ENCODE measurements at places on chromosomes 2 and 18.
A peak's percentile ranks its signal among the peaks of the same experiment; 100 is the strongest.

DNA sequence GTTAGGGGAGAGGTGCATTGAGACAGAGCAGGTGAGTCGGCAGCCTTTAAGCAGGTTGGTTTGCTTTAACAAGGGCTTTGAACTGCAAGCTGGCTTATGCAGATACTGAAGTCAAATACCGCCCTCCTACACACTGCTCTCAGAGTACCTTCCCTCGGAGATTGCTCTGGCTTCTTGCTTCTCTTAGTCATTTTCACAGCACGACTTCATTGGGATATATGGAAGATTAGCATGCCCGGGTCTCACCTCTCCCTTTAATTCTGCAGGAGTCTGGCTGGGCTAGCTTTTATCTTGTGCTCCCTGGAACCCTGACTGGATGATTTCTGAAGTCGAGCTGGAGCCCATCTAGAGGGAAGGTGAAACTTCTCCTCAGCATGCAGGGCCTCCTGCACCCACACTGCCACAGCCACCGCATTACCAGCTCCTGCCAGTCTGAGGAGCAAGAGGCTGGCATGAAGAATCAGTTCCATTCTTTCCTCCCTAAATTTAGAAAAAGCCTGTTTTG lies 395.5 kb upstream of the HNRNPA3 start:
- no peak for DNase-seq

DNA sequence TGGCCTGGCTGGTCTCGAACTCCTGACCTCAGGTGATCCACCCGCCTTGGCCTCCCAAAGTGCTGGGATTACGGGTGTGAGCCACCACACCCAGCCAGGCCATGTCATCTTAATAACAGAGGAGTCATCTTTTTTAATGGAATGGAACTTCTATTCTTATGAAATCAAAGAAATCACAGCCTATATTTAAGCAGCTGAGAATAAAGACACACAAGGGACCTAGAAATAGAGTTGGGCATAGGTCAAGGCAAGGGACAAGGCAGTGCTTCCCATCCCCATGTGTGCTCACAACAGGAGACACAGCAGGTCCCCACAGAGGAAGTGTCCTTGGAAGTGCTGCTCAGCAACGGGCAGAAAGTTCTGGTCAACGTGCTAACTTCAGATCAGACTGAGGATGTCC lies 3.2 kb downstream of the SNX17 start:
- DNase-seq, result no peak

- no peak for DNase-seq
Measured at GRCh38 chr2:197001921-197002320, 75.4 kb upstream of the PGAP1 start.

DNA sequence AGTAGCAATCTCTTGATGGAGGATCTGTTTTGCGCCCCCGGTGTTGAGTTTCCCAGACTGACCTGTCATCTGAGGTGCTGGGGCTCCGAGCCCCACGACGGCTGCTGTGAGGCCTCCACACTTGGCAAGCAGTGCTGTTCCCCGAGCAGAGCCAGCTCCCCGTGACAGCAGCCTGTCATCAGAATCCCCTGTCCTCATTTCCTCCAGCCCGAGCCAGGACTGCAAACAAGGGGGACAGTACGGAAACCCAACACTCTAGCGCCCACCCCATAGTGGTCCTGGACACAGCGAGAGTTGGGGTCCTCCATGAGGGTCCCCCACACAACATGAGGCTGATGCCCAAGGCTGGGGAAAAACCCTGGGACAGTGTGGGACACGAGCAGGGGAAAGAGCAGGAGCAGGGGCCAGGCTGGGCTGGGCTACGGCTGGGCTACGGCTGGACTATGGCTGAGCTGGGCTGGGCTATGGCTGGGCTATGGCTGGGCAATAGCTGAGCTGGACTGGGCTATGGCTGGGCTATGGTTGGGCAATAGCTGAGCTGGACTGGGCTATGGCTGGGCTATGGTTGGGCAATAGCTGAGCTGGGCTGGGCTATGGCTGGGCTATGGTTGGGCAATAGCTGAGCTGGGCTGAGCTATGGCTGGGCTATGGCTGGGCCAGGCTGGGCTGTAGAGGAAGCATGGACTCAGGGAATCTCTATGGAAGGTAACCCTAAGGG lies 1.5 kb upstream of the KLHL30 start:
- peak; percentile 79 for DNase-seq

DNA sequence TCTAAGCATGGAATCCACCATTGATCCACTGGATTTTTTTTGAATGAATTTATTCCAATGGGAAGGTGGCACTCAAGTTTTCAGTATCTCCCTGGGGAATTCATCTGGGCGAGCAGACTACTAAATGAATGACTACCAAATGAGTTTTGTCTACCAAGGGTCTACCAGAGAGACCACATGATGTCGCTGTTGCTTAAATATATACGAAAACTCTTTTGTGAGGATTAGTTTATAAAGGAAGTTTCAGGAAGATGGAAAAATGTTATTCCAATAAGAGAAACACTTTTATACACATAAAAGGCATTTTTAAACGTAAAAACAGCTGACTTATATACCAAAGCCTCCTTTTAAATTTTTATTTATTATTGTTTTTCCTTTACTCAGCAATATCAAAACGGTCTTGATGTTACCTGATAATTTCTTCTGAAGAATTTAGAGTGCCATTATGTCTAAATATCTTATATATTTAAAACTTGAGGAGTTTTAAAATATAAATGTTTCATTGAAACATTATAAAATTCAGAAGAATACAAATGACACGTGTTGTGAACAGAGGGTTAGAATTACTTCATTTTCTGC lies 139.7 kb downstream of the HRH4 start:
- peak; percentile 71 for DNase-seq

DNA sequence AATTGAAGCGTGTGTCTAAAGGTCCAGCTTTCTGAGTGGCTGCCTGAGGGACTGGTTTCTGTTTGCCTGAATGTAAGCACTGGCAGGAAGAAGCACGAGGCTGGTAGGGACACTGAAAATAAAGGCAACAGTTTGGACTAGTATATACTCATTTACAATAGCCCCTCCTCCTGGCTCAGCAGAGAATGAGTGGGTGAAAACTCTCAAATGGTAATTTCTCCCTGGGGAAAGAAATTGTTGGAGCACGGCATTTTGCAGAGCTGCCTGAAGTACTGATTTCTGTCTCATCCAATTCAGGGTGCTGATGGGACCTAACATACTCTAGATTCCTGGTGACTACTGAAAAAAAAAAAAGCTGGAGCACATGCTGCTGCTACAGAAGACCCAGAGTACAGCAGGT lies 17.3 kb upstream of the SPP2 start:
- peak; percentile 54 for DNase-seq

- no peak for DNase-seq
Measured at GRCh38 chr18:24831871-24832665, 371.6 kb downstream of the HRH4 start.

DNA sequence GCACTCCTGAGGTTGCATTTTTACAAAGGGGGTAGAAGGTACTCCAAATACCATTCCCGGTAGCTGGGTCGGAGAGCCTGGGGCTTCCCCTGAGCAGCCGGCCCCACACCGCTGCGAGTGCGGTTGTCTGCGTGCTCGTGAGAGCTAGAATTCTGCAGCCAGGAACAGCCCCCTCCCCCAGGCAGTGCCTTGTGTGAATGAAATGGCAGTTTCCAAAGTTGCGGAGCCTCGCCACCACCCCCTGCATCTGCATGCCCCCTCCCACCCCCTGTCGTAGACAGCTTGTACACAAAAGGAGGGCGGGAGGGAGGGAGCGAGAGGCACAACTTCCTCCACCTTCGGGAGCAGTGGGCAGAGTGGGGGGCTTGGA lies 1.1 kb downstream of the MYCN start:
- no peak for DNase-seq

- no peak for DNase-seq
Measured at GRCh38 chr2:126933711-126934091, 35.0 kb downstream of the TEX51 start.

DNA sequence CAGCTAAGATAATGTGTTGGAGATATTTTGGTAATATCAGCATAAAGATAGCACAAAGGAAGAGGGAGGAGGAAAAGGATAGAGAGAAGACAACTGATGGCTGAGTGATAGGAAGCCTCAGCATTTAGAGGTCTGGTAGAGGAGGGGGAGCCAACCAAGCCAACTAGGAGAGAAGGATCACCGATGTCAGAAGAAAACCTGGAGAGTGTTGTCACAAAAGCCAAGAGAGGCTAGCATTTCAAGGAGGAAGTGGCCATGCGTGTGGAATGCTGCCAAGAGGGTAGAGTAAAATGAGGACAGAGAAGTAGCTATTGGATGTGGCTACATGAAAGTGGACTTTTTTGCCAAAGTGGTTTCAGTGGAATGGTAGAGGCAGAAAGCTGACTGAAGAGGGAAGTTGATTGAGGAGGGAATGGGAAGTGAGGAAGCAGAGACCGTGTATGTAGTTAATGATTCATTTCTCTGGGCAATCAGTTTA lies 34.3 kb downstream of the LCLAT1 start:
- DNase-seq, result no peak

- DNase-seq, result no peak
Measured at GRCh38 chr18:43077510-43078308, 37.8 kb downstream of the RIT2 start.

DNA sequence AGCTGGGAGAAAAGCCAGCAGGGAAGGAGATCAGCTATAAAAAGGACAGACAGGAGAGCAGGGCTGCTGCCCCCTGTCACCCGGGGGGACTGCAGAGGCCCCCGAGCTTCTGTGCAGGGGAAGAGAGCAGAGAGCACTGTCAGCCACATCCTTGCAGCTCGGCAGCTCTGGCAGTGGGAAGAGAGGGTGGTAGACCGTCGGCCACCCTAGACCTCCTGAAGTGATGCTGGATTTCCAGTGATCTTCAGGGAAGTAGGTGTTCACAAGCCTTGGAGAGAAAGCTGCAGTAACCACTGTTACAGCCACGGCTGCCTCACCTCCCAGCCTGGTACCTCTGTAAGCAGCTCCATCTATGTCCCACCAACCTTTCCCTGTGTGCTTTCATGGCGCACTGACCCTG lies 134.9 kb downstream of the TFCP2L1 start:
- DNase-seq, result no peak

GRCh38 chr18:332721-333510 lies 65.1 kb upstream of the THOC1 start:
- no peak for DNase-seq

DNA sequence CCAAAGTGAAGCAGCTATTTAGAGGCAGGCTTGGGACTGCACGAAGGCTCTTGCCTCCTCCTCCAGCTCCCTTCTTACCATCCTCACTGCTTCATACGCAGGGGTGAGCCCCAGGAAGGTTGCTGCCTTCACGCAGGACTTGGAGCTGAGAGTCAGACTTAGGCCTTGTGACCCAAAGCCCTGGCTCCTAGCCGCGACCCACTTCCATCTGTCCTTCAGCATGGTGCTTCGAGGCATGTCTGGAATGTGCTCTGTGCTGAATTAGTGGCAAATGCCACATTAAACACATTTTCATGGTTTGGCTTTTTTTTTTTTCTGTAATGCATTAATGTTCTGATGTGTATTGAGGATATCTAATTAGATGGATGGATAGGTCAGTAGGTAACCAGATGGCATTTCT lies 37.5 kb downstream of the ITGB1BP1 start:
- no peak for DNase-seq

- no peak for DNase-seq
Measured at GRCh38 chr2:195500879-195501278, 156.1 kb upstream of the SLC39A10 start.

- peak; percentile 25 for DNase-seq
Measured at GRCh38 chr18:60987963-60988362, 345.3 kb upstream of the CDH20 start.

GRCh38 chr2:215751200-215751910 lies 262.0 kb downstream of the MREG start:
- DNase-seq, result peak; percentile 60

DNA sequence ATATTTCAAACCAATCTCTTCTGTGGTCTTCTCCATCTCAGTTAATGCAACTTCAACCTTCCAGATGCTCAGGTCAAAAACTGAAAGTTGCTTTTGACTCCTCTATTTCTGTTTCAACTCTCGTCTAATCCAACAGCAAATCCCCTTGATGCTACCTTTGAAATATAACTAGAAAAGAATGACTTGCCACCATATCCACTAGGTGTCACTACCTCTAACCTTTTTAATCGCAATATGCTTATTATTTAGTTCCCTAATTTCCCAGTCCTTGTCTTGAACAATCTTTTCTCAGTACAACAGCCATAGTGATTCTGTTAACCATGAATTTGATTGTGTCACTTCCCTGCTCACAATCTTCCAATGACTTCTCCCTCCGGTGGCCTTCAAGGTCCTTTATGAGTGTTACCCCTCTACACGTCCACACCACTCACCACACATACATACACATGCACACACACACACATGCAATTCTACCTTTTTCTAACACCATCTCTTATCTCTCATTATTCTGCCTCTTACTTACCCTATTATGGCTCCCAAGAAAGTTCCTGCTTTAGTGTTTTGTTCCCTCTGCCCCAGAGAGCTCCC lies 245.5 kb upstream of the KCNJ3 start:
- DNase-seq, result peak; percentile 26

DNA sequence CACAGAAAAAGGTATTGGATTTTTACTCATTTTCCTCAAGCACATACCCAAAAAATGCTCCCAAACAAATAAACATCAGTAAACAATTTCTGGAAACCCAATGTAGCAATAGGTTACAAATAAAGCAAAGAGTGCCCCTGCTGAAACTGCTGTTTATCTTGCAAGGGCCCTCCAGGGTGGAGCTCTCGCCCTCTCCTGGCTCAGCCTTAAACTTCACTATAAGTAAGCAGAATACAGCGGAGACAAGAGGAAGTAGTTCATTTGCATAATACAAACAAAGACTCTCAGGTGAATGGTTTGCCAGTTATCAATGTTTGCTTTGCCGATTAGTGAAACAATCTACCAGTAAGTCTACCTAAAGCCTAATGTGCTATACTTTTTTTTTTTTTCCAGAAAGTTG lies 437.6 kb downstream of the DLGAP1 start:
- peak; percentile 5 for DNase-seq

DNA sequence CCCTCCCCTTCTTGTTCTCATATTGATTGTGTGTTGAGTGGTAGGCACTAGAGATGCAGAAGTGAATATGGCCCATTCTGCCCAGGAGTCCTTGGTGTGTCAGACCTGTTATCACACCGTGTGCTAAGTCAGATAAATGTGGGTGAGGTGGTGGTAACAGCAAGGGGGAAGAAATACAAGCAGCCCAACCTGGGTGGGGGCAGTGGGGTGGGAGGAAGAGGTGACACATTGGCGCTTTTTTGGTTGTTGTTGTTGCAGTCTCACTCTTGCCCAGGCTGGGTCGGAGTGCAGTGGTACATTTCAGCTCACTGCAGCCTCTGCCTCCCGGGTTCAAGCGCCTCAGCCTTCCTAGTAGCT lies 12.8 kb downstream of the B3GNT2 start:
- DNase-seq, result no peak

DNA sequence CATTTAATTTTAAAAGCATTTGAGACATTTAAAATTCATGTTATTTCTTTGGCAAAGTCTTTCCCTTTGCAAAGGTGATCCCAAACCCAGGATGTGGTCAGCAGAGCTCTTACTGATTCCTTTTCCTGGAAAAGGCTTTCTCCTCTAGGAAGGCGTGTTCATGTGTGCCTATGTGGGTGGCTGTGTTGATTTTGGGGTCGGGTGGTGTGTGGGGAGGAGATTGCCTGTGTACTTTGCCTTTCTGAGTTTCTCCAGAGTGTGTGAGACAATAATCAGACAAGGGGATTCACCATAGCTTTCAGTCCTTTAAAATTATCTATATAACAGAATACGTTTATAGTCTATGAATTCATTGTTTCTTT lies 173.2 kb downstream of the SOCS6 start:
- no peak for DNase-seq

- peak; percentile 44 for DNase-seq
Measured at GRCh38 chr2:219509780-219510511, 4.3 kb upstream of the ASIC4 start.

- no peak for DNase-seq
Measured at GRCh38 chr2:114368705-114369104, 73.7 kb upstream of the DPP10 start.

Data from cardiac fibroblast (primary cell).